ENCODE measurements at places on chromosomes 1 and 21.

- no peak for DNase-seq
Observed at GRCh38 chr1:214933375-214933774, 149.2 kb upstream of the KCNK2 start.

- DNase-seq = no peak
Observed at GRCh38 chr1:93616996-93617669, 64.5 kb downstream of the BCAR3 start.

DNA sequence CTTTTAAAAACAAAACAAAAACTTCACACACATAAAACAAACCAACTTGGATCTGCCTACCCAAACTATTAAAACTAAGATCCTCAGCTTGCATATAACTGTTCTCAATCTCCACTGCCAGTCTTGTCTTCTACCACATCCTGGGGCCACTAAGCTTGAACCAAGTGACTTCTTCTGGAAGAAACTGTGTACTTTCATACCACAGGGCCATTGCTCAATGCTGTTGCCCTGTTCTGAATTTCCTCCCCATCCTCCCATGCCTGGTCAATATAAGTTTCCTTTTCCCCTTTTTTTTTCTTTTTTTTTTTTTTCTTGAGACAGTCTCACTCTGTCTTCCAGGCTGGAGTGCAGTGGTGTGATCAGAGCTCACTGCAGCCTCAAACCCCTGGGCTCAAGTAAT is 109.9 kb downstream of the KIAA0319L start:
- DNase-seq = no peak

DNA sequence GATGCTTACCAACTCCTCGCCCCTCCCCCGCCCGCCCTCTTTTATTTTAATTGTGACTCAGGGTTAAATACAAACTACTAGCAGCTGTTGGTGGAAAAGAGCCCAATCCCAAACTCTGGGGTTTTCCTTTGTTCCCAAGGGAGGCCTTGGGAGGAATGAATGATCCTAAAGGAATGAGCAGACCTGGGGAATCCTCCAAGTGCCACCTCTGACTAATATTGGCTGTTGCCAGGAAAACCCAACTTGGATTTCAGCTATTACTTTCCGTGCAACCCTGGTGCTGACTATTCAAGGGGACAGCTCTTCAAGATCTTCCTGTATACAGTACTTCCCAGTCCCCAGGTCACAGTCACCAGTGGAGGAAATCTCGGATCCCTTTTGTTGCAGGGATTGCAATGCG is 1.3 kb upstream of the S100A10 start:
- no peak for DNase-seq

DNA sequence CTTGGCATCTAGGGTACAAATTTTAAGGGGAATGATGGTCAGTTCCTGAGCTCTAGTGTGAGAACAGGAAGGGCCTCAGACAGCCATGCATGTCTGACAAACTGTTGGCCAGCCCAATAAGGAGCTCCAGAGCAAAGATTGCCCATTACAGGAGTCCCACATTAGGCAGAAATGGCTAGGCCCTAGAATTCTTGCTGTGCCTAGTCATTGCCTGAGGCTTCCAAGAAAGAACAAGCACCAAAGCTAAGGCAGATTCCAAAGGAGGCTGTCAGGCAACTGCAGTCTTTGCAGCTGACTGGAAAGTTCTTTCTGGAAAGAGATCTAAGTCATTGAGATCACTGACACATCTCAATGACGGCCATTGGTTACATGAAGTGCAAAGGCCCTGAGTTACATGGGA is 3.9 kb upstream of the STIL start:
- no peak for DNase-seq

- no peak for DNase-seq
Observed at GRCh38 chr1:45412899-45413298, 72.7 kb upstream of the MUTYH start.
